Urothelium cell line (cell line): ENCODE measurements at places on chromosomes 3 and 15.

GRCh38 chr3:119238363-119238762 is 2.3 kb downstream of the B4GALT4 start:
- no peak for DNase-seq

DNA sequence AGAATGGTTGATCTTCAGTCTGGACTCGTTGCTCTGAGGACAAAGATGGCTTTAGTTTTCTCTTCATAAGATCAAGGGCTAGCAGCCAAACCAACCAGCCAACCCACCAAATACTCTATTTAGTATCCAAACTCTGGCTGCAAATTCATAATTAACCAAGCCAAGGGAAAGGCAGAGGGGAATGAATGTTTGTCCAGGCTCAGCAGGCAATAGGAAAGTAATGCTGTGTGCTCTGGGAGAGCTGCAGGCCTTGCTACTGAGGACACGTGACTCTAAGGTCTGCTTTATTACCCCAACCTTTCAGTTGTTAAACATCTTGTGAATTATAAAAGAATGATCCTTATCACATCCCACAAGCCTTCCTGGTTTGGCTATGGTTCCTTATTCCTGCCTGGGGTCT is 52.3 kb upstream of the GALNT15 start:
- no peak for DNase-seq

- DNase-seq, result no peak
Observed at GRCh38 chr3:126517291-126517951, at the start of gene UROC1. Gene UROC1 (minus strand): TSS chr3:126517773. CDS start chr3:126517719, 54 bp downstream.

DNA sequence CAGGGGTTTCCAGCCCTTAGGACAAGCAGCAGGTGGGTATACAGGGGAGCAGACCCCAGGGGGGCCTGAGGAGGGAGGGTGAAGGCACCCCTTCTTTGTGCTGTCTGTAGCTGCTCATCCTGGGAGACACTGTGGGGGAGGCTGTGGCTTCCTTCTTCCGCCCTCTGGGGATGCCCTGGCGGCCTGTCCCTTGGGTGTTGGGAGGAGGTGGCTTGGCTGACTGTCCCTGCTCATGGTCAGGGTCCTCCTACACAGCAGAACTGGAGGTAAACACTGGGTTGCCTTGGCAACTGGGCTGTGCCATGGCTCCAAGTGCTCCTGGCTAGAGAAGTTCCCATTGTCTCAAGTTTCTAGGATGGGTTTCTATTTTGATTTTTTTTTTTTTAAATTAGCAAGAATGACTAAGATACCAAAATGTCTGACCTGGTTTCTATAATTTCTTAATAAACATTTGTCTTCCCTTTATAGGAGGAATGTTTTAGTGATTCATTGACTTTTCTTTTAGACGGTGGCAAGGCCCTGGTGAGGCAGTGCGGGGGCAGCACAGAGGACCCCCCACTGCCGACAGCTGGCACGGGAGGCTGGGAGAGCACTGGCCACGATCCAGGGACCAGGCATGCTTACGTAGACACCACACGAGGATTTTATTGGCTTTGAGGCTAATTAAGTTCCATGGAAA is 12.4 kb downstream of the KLF13 start:
- DNase-seq, result peak; percentile 43

DNA sequence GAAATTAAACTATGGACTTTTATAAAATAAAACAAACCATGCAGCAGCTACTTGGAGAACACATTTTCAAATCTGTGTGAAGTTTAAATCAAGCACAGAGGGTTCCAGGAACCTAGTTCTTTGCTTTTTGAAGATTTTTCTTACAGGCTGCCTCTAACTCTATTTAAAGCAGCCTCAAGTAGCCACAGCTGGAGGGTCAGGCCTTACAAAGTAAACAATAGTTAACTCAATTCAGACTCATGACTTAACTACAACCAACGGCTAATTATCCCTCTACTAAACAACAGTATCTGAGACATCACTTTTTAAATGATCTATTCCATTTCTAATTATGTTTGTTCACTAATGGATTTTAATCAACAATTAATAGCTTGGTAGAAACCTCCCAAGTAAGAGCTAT is 9.8 kb downstream of the LRIG1 start:
- DNase-seq, result no peak

- DNase-seq, result no peak
Observed at GRCh38 chr3:11625376-11626083, 18.2 kb downstream of the VGLL4 start.

DNA sequence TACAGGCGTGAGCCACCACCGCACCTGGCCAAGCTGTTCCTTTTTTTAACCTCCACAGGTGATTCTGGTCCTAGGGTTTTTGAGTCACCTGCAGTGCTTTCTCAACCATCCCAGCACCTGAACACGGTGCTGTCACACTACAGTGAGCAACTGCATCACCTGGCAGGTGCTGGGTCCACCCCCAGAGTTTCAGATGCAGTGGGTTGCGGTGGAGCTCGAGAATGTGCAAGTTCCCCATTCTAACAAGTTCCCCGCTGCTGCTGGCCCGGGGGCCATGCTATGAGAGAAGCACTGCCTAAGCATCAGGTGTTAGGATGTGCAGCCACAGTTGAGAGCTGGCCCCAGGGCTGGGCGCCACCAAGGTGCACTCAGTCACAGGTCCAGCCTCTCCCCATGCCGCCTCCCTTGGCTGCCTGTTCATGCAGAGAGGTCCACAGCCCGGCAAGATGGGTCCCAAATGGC is 18.0 kb downstream of the ISG20 start:
- DNase-seq, result no peak

- DNase-seq, result no peak
Observed at GRCh38 chr3:189586941-189587663, 44.1 kb upstream of the TP63 start.

GRCh38 chr3:160677459-160677881 is 510 bp downstream of the ARL14 start:
- DNase-seq, result peak; percentile 17

- no peak for DNase-seq
Observed at GRCh38 chr3:142149673-142149992, 289 bp upstream of the TFDP2 start.

DNA sequence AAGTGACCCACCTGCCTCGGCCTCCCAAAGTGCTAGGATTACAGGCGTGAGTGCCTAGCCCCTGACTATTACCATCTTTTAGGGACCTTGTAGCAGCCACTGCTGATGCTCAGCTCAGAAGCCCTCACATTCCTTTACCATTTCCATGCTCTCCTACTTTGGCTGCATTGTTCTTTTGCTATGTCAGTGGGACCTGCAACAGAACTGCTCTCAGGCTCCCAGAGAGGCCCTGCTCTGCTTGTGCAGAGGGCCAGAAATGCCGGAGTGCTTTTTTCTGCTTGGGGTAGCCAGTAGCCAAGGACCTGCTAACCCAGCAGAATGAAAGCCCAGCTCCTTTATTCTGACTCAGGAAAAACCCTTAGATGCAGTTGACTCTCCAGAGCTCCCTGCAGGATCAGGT is 18.3 kb upstream of the PROK2 start:
- no peak for DNase-seq

DNA sequence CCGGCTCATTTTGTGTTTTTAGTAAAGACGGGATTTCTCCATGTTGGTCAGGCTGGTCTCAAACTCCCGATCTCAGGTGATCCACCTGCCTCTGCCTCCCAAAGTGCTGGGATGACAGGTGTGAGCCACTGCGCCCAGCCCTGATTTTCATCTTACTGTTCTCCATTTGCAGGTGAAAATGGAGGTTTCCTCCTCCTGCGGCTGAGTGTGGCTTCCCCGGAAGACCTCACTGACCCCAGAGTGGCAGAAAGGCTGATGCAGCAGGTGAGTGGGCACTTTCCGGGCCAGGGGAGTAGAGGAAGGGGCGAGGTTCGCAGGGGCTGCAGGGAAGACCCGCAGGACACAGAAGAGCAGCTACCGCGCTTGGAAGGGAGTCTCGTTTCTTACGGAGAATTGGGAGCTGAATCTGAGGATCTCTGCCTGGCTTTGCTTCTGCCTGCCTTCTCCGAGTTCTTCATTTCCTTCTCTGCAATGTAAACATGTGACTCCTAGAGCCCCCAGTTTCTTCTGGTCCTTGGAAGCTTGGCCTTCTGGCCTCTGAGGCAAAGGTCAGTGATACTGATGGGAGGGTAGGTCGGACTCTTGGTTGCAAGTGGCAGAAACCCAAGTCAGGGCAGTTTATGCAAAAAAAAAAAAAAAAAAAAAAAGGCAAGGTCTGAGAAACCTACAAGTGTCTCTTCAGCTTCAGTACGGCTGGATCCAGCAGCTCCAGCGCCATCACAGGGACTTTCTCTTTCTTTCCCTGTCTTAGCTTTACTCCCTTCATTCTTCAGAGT is 8.9 kb downstream of the MUC20 start:
- DNase-seq, result no peak

DNA sequence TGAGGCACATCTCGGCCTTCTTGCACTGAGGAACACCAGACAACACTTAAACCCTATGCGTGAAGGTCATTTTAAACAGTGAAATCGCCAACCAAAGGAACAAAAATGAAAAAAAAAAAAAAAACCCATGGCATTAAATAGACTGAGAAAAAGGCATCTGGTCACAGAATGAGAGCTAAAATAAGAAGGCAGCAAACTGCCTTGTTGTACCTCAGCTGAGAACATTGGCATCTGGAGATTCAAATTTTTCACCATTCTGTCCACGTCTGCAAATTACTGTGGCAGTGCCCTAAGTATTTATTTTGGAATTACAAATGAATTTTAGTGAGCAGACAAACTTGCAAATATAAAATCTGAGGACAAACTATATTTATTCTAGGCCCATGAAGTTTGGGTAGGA is 82.6 kb upstream of the POU1F1 start:
- no peak for DNase-seq

DNA sequence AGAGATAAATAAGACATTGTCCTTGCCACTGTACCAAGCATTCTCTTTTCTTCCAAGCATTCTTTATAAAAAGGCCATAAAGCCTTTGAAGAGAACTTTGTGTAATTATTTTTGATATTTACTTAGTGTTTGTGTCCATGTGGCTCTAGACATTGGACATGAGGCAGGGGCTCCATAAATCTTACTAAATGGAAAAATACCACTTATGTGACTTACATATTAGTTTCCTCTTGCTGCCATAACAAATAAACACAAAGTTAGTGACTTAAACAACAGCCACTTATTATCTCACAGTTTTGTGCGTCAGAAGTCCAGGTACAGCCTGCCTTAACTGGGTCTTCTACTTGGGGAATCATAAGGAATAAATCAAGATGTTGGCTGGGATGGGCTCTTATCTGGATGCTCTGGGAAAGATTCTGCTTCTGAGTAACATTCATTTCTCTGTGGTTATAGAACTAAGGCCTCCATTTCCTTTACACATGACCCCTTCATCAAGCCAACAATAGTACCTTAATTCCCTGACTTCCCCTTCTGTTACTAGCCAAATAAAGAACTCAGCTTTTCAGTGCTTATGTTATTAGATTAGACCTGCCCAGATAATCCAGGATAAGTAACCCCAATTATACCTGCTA is 59.9 kb upstream of the COL8A1 start:
- no peak for DNase-seq

- peak; percentile 77 for DNase-seq
Observed at GRCh38 chr15:38129531-38130204, 123.0 kb upstream of the SPRED1 start.

DNA sequence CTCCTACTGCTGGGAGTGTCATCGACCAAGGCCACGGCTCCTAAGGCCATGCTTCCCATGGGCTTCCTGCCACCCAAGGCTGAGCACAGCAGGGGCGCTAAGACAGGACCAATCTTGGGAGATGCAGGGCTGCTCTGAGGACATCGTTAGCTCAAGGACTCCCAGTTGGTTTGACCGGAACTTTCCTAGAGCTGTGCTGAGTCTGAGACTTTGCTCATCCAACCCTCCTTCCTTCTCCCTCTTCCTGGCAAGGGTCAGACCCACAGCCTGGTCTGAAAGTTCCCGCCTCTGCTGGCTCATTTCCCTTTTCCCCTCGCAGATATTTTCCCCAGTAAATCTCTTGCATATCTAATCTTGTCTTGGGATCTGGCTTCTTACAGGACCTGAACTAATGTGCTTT is 57.2 kb downstream of the EPHB3 start:
- no peak for DNase-seq

- no peak for DNase-seq
Observed at GRCh38 chr3:193939527-193939926, 196.4 kb upstream of the HES1 start.

DNA sequence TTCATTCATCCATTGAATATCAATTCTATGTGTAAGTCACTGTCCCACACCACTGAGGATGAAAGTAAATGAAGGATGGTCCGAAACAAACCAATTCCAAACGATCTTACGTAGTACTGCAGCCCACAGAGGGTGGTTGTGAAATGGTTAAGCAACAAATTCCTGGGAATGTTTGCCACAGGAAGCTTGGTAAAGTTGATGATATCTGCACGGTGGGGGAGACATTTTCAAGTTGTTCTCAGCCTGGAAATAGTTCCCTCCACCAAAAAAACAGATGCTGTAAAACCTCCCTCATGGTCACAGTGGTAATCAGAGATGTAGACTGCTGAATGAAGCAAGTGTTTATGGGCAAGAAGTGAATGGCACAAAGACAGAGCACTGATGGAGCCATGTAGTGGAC is 35.9 kb upstream of the BNC1 start:
- DNase-seq, result peak; percentile 36

DNA sequence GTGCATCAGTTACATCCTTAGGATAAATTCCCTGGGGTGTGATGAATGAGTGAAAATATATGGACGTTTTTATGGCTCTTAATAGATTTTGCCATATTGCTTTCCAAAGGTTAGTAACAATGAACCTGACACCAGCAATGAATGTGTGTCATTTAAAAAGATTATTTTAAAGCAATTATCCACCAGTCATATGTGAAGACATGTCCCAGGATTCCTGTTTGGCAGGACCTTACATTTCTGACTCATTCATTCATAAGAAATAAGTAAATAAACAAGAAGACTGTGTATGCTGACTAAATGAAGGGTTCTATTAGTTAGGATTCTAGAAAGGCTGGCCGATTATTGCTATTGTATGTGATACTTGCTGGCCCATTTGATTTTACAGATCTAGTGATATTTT is 201.5 kb downstream of the SOX2 start:
- DNase-seq, result no peak

GRCh38 chr3:188686324-188686723 is 485.4 kb upstream of the TPRG1 start:
- DNase-seq, result no peak

GRCh38 chr3:160225176-160226025 is at the start of gene C3orf80:
Gene C3orf80 (plus strand): TSS chr3:160225422. CDS start chr3:160225636, 214 bp downstream.
- DNase-seq, result peak; percentile 38

- DNase-seq, result no peak
Observed at GRCh38 chr3:72474775-72475174, 373.5 kb downstream of the SHQ1 start.

DNA sequence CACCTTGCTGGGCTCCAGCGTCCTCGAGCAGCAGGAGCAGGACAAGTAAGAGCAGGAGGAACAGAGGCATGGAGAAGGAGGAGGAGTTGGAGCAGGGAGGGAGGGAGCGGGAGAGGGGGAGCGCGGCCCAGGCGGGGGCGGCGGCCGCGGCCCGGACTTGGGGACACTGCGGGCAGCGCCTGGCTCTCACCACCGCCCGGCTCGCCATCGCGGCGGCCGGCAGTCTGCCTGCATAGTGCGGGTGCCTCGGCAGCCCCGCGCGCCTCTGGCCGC is 440 bp downstream of the DCBLD2 start:
- DNase-seq, result peak; percentile 62

- no peak for DNase-seq
Observed at GRCh38 chr3:3631114-3631513, 168.1 kb upstream of the LRRN1 start.

GRCh38 chr3:26799679-26800317 is 177.2 kb downstream of the LRRC3B start:
- DNase-seq, result no peak

- DNase-seq, result no peak
Observed at GRCh38 chr3:55177749-55178148, 249.9 kb upstream of the LRTM1 start.
